ENCODE measurements at places on chromosomes 16 and 17.

- DNase-seq = no peak
Measured at GRCh38 chr16:12354296-12354833, 377.8 kb downstream of the SNX29 start.

DNA sequence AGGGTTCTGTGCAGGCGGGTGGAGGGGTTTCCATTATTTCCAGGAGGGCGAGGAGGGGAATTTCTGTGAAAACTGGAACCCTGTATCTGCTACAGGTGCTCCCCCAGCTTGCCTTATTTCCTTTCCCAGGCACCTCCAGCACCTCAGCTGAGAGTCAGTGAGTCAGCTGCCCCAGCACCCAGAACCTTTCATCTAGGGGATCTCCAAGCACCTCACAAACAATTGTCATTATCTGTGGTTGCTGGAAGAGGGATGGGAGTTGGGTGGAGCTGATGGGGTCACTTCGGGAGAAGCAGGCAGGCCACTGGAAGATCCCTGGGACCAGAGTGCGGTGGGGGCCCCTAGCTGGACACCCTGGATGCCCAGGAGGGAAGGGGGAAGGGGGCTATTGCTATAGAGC lies 10.0 kb upstream of the CLUH start:
- DNase-seq = no peak

DNA sequence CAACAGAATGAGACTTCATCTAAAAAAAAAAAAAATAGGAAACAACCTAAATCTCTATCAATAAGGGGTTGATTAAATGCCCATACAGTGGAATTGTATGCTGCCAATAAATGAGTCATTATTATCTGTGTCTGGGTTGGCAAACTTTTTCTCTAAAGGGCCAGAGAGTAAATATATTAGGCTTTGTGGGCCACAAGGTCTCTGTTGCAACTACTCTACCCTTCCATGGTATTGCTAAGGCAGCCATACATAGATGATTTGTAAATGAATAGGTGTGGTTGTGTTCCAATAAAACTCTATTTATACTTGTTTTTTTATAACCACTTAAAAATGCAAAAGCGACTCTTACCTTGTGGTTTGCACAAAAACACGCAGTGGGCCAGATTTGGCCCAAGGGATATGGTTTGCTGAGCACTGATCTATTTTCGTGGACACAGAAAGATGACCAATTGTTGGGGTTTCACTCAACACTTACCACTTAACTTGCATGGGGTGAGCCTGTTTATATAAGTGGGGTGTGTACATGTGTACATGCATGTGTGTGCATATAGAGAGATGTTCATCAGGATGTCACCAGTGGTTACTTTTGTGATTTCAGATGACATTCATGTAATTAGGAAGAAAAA lies 12.4 kb upstream of the IL4R start:
- no peak for DNase-seq

- DNase-seq = no peak
Measured at GRCh38 chr17:44543213-44543904, 13.9 kb upstream of the FZD2 start.

DNA sequence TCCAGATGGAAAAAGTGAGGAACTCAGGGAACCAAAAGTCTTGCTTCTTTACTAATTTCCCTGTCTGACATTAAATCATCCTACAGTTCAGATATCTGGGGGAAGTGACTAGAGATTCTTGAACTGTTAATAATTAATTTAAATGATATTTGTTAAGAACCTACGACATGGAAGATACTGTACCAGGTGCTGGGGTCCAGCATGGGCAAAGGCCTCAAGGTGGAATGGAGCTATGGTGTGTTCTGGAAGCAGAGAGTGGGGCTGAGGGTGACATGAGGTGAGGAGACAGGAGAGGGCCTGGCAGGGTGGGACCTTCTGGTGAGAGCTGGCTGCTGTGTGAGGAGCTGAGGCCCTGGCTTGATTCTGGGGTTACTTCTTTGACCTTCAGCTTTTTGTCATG lies 6.0 kb upstream of the CCL2 start:
- no peak for DNase-seq

DNA sequence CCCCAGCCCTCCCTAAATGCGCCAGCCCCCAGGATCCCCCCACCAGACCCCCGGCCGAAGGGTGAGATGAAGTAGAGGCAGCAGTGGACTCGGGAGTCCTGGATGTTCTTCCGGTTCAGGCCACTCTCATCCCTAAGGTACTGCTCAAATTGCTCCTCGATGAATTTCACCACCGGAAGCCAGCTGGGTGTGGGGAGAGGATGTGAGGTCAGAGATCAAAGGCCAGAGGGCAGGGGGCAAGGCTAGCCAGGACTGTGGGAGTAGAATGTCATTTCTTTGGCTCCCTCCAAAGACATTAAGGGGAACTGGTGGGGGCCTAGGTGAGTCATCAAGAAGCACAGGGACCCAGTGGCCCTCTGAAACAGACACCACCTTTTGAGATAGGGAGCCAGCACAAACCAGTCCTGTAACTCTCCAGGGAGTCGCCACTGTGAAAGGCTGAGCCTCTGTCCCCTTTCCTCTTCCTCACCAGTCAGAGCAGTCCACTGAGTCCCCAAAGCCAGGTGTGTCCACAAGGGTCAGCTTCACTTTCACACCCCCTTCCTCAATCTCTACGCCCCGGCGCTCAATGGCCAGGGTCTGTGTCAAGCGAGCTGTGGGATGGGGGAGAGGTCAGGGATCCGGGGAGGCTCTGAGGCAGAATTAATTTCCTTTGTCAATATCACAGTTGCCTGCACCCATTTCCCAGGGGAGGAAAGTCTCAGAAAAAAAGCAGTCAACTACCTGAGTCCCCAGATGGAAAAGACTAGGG lies 895 bp downstream of the SEPTIN1 start:
- no peak for DNase-seq

DNA sequence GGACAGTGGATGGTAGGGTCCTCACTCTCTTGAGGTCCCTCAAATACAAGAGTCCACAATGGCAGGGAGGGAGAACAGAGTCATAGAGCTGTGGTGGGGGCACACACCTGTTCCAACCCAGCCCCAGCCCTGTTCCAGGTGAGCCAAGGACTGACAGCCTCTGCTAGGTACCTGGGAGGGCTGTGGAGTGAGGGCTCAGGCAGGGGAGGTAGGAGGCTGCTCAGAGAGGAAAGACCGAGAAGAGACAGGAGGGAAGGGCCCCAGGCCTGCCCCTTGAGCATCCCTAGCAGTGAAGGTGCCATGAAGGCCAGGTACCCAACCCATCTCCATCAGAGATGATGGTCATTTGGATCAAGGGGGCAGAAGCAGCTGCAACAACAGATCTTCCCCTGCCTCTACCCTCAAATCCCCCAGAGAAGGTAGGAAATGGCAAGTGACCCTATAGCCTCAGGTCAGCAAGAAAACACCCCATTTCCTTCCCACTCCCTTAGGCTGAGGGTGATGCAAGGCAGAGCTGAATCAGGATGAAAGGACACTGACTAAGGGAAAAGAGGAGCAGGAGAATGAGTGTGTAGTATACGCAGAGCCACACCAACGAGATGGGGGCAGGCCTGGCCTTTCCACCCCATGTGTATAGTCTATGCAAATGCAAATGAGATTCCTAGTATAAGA lies 28.6 kb downstream of the CD300LG start:
- no peak for DNase-seq

DNA sequence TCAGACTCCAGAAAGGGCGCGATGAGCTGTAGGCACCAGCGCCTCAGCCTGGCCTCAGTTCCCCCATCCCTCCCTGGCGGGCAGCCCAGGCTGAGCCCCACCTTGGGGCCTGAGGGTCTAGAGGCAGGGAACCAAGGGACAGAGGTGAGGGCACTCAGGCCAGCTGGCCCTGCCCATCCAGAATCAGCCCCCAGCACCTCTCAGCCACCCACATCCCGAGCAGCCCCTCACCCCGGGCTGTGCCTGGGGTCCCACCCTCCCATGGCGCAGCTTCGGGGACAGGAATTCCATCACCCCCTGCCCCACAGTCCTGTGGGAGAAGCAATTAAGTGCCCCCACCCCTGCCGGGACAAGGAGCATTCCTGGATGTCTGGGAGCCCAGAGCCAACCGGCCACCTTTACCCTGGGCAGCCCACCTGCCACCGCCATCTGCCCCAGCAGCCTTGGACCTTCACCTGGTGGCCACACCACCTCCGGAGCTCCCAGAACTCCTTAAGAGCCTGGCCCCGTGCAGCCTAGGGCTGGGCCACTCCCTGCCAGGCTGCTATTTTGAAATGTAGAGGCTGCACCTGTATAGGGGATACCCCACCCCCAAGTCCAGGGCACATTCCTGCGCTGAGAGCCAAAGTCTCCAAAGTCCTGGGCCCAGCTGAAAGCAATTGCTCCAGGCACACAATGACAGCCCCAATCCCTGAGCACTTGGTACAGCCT lies 33.7 kb upstream of the PVALEF start:
- no peak for DNase-seq

- DNase-seq = no peak
Measured at GRCh38 chr16:60463986-60464385, 1572.3 kb downstream of the CDH8 start.

DNA sequence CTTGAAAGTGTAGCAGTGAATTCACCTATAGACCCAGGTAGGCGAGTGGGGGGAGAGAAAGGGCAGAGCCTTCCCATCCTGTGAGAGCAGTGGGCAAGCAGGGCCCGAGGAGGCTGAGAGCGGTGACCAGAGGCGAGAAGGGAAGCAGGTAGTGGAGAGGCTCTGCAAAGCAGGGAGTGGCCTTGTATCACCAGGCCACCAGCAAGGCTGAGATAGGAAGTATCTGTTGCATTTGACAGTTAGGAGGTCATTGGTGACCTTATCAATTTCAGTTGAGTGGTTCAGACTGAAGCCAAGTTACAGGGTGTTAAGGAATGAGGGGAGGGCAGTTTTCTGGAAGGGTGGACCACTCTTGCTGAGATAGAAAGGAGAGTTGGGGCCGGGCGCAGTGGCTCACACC lies 10.7 kb upstream of the HSD3B7 start:
- DNase-seq = no peak

- no peak for DNase-seq
Measured at GRCh38 chr16:88390735-88391134, 8.0 kb downstream of the ZNF469 start.

DNA sequence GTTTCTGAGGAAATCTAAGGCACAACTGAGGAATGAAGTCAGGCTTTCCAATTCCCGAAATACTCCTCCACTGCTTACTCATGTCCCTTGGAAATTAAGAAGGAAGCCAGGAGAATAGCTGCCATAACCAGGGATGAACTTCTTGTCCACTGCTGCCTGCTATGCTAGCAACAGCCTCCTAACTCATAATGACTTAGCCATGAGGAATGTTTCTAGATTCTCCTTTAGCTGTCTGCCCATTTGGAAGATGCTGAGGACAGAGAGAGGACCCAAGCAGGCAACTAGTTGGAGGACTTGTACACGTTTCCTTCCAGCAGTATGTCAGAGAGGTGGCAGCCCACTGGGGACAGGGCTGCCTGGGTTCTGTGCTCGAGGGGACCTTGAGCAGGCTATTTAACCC lies 939 bp upstream of the CCL2 start:
- DNase-seq = no peak

GRCh38 chr17:79171188-79171587 lies 96.6 kb downstream of the ENGASE start:
- no peak for DNase-seq

GRCh38 chr16:85227946-85228862 lies 115.9 kb upstream of the CIBAR2 start:
- no peak for DNase-seq

- DNase-seq = no peak
Measured at GRCh38 chr17:33593991-33594390, 300.9 kb upstream of the ASIC2 start.

DNA sequence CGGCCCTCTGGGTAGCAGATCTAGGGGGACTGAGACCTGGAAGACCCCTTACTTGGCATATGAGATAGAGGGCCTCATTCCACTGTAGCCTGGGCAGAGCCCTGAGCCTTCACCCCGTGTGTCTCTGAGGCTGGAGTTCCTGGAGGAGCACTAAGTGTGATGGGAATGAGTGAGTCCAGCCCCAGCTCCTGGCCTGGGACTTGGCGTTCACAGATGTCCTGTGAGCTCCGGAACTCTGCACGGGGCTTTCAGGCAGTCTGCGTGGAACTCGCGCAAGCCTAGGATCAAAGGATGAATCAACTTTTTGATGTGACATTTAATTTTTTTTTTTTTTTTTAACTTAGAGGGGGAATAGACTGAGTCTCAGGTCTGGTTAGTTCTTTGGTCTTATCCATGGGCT lies 1.8 kb downstream of the NKD1 start:
- no peak for DNase-seq

DNA sequence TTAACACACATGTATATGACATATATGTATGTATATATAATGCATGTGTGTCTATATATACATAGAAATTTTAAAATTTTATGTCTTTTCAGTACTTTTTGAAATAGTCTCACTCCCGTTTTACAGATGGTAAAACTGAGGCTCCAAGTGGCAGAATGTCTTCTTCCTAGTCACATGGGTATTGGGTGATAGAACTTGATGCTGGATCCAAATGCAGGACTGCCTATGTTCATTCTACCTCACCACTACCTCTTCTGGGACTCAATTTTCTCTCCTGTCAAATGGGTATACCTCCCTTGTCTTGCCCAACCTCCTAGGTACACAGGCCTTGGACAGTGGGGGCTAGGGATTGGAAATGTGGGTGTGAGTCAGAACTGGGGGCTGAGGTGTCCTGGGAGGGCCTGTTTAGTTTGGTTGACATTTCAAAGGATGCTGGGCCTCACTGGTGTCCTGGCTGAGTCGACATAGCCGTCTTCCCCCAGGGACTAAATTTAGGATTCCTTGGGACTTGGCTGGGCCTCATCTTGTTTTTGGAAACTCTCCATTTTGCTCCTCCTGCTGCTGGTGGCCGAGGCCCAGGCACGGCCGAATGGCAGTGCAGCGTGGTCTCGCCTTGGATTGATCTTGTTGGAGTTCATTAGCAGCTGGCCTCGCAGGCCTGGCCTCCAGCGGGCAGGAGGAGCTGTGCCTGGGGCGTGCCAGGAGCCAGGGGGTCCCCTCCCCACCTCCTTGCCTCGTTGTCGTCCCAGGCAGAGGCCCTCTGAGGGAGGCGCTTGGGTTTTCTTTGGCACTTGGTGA lies 25.9 kb downstream of the NKD1 start:
- DNase-seq = no peak

DNA sequence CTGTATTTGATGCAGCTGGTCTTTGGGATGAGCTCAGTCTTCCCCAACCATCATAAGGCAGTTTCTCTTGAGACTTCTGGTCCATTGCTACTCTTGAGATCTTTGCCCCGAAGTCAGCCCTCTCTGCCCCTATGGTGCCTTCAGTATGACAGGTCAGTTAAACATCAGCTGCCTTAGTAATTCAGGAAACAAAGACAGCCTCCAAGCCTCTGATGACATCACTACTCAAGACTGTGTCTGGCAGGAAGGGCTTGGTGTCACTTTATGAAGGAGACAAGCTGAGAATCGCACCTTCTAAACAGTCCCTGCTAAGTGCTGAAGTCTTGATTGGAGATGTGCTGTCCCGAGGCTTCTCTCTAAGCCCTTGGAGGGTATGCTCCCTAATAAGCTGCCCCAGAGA lies 104.9 kb upstream of the TBX2 start:
- no peak for DNase-seq

- no peak for DNase-seq
Measured at GRCh38 chr17:33908363-33909064, 346.6 kb upstream of the CCL2 start.
